ENCODE measurements at places on chromosomes 16 and 17. TPM values are rescaled to one million over a fixed set of nuclear protein-coding genes. Genes with fewer than 3 reads are reported as not detected.

Gene CBFA2T3
- 1.6 TPM for polyA plus RNA-seq

Gene EPX
- polyA plus RNA-seq: not detected

Gene HLF
- polyA plus RNA-seq: 10.6 TPM

Gene ZPBP2
- polyA plus RNA-seq: not detected

Gene ZNF785
- polyA plus RNA-seq: 3.8 TPM

Gene EPN3
- polyA plus RNA-seq: 76.3 TPM

Gene KRT34
- 0.20 TPM for polyA plus RNA-seq

Gene SLC13A2
- not detected for polyA plus RNA-seq

Gene C17orf107
- 3.2 TPM for polyA plus RNA-seq

Gene NGFR
- 1.1 TPM for polyA plus RNA-seq

Gene SEC14L5
- 0.33 TPM for polyA plus RNA-seq

Gene NETO2
- polyA plus RNA-seq: 2.2 TPM

Gene BIRC5
- 10.3 TPM for polyA plus RNA-seq

Gene COQ9
- 79.3 TPM for polyA plus RNA-seq

Gene MT1G
- polyA plus RNA-seq: 1,140 TPM

Gene WDR45B
- polyA plus RNA-seq: 62.9 TPM

Gene NTN1
- 3.3 TPM for polyA plus RNA-seq

Gene BRICD5
- 4.2 TPM for polyA plus RNA-seq

Gene TBC1D3G
- not detected for polyA plus RNA-seq

Gene SDR42E1
- polyA plus RNA-seq: 1.8 TPM

Gene TNP2
- not detected for polyA plus RNA-seq

Gene RTN4RL1
- polyA plus RNA-seq: 0.85 TPM

Gene CES5A
- polyA plus RNA-seq: not detected

Gene CDRT4
- polyA plus RNA-seq: 1.5 TPM

Gene SLFN14
- polyA plus RNA-seq: not detected

Gene MYH1
- polyA plus RNA-seq: 2.0 TPM

Gene HBA2
- 17.0 TPM for polyA plus RNA-seq

Gene TBC1D3E
- polyA plus RNA-seq: not detected

Gene MYCBPAP
- 0.31 TPM for polyA plus RNA-seq

Gene MYL4
- 0.20 TPM for polyA plus RNA-seq

Gene ZP2
- polyA plus RNA-seq: 0.05 TPM

Gene SLC7A5
- polyA plus RNA-seq: 3.5 TPM

Gene SCNN1B
- polyA plus RNA-seq: 15.4 TPM

Gene SHISA6
- 3.6 TPM for polyA plus RNA-seq

Gene EVI2A
- 14.5 TPM for polyA plus RNA-seq

Gene HS3ST3A1
- 1.1 TPM for polyA plus RNA-seq

Gene JUP
- 163 TPM for polyA plus RNA-seq

Gene ASB16
- 0.31 TPM for polyA plus RNA-seq

Gene TBC1D3I
- polyA plus RNA-seq: not detected

Gene ITGAL
- 1.2 TPM for polyA plus RNA-seq

Gene TMEM238L
- 55.9 TPM for polyA plus RNA-seq

Gene B4GALNT2
- polyA plus RNA-seq: 1.4 TPM

Gene KRT28
- not detected for polyA plus RNA-seq

Gene CCL8
- polyA plus RNA-seq: 2.4 TPM

Gene WNT3
- 0.37 TPM for polyA plus RNA-seq

Gene HAP1
- polyA plus RNA-seq: 0.85 TPM

Gene CACNA1H
- polyA plus RNA-seq: 4.2 TPM
